LHCN-M2 (cell line): ENCODE measurements at places on chromosomes 7 and 10. TPM values are rescaled to one million over a fixed set of nuclear protein-coding genes. Genes with fewer than 3 reads are reported as not detected.

- no peak for DNase-seq
These were observed 422.0 kb downstream of the PLXNA4 start for GRCh38 chr7:132154248-132154647.

COL26A1 gene
- not detected in 2 replicates for total RNA-seq

SUN3 gene
- not detected in 2 replicates for total RNA-seq

DNA sequence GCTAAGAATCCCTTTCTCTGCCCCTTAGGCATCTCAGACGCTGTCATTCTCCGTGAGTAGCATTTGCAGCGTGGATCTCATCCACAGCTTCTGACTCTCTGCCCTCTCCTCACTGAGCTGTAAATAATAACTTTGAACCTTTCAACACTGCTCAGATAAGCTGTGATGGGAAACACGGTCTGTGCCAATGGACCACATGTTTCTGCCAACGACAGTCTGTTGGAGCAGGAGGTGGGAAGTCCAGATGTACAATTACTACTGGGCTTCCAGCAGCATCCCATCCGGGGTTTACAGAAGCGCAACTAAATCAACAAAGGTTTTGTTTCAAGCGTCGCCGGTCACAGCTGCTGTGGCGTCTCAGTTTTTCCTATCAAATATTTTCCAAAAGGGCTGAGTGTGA lies 1110.6 kb downstream of the TYW1 start:
- no peak for DNase-seq

DNA sequence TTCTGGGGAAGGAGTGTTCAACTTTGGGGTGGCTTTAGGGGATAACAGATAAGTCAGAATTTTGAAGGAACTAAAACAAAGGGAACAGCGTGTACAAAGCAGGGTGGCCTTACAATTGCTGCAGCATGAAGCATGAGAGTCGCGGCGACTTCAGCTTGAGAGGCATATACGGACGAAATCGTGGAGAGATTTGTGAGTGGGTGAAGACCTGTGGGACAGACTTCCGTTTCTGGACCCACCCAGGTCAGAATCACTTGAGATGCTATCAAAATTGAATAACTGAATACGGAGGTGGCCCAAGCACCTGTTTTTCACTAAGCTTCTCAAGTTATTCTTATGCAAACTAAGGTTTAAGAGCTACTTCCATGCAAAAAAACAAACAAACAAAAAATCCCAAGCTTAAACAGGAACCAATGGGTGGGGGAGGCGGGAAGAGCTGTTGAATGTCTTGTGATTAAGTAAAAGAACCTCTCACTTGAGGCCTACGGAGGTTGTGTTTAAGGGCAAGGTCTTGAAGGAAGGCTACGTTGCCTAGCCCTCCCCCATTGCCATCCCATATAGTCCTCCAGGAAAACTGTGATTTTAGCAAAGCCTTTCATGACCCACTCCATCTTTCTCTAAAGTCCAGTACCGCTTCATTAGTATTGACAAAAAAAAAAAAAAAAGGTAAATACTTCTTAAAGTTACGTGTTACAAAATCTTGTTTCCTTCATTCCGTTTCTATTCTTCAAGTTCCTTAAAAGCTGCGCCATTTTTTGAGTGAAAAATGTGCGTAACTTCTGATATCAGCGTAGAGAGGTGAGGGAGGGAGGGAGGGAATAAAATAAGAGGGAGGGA lies 1.3 kb upstream of the TRIM24 start:
- no peak for DNase-seq

DNA sequence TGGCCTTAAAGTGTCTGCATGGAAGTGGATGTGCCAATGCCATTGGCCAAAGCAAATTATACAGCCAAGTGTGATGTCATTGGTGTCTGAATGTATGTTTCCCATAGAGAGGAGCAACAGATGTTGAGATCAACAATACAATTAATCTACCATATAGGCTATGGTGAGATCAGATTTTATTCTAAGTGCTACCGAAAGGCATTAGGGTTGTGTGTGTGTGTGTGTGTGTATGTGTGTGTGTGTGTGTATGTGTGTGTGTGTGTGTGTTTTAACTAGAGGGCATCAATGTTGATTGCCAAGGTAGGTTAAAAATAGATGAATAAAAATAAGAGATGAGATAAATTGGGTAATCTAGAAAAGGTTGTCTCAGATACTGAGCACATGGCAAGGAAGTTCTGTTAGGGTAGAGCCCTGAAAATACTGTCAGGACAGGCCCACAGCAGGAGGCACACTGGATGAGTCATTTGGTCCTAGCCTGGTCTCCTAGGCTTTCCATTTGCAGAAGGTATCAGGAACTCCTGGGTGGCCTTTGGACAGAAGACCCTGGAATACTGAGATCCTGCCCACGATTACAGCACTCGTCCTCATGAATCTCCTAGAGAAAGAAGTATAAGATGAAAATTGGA lies 446.0 kb upstream of the PODXL start:
- DNase-seq, result no peak

GJD4 gene
- 0.06 TPM in 1 of 2 replicates, not detected in the other for total RNA-seq

- DNase-seq, result no peak
These were observed 1.1 kb downstream of the ALOX5 start for GRCh38 chr10:45375101-45375500.

DNA sequence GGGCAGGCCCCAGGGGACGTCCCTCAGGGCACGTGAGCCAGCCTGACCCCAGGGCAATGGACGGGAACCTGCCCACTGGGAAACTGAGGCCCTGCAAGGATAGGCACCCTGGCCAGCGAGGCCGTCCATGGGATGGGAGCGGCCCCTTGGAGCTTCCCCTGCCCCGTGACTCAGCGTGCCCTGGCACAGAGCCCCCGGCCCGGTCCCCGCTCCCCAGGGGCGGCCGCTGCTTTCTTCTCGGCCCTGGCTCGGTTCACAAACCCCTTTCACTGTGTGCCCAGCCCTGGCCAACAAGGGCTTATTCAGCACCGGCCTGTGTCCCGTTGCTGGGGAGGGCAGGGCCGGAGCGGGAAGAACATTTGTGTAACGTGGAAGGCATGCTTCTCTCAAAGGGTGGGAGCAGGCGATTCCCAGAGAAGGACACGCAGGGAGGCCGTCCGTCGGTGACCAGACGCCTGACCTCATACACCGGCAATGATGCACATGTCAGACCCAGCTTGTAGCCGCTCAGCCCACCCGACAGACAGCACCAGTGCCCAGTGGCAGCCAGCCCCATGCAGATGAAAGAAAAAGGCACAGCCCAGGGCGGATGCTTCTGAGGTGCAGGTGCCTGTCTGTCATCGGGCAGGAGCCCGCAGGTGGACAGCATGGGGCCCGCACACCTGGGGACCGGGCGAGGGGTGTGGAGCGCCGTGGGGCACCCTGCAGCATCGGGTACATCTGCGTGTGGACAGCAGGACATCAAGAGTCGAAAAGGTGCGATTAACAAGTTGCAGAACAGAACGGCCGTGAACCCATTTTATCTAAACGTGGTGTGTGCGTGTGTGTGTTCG lies 94.5 kb downstream of the PDGFA start:
- DNase-seq, result no peak

HOXA7 gene
- total RNA-seq, result 4.5 and 8.3 TPM in 2 replicates

- no peak for DNase-seq
These were observed 97.0 kb downstream of the ANKRD61 start for GRCh38 chr7:6128205-6128604.

DNA sequence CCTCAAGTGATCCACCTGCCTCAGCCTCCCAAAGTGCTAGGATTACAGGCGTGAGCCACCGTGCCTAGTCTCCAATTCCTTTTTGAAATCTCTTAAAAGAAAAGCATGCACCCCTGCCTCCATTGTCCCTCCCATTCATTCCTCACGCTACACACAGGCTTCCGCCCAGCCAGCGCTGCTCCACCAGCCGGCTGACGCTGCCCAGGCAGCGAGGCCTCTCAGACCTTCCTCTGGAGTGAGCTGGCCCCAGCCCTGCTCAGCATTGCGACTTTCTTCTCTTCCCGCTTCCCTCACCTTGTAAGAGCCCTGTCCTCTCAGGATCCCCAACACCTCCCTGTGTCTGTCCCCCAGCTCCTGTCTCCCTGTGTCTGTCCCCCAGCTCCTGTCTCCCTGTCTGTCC lies 23.6 kb downstream of the RGS10 start:
- DNase-seq, result no peak

DNA sequence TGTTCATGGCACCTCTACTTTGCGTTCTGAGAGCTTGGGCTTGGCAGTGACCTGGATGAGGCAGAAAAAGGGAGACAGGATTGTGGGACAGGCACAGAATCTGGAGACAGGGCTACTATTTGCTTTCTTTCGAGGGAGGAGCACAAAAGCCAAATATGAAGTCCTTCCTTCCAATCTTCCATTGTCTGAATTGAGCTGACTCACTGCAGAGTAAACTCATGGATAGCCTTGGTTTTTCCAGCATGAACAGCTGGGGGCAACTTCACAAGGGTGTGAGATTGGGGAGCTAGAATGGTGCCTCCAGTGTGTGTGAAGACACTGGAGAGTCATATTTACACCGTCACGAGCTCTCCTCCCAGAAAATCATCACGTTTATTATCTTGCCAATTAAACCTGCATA lies 55.6 kb upstream of the NRP1 start:
- no peak for DNase-seq
